CD4-positive, alpha-beta T cell (primary cell): ENCODE measurements at places on chromosomes 2 and 18.

DNA sequence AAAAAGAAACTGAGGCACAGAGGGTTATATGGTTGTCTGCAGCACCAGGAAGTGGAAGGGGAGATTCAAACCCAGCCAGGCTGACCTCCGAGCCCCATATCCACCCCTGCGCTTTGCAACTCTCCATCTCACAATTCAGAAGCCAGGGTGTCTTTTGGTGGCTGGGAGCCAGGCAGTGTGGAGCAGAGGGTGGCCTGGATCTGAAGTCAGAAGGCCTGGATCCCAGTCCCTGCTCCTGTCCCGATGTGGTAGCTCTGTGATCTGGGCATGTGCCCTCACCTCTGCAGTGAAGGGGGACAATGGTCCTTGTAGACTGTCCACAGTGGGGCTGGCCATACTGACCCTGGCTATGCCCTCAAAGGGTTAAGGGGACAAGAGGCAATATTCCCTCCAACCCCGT, 57.0 kb downstream of the CIB4 start:
- no peak for DNase-seq
- no peaks in the 10 kb centered on the region for H3K36me3 ChIP-seq
- no peak overlapping the region for H3K4me3 ChIP-seq
- H3K27ac ChIP-seq, result no peak overlapping the region
- no peaks in the 10 kb centered on the region for H3K4me1 ChIP-seq

DNA sequence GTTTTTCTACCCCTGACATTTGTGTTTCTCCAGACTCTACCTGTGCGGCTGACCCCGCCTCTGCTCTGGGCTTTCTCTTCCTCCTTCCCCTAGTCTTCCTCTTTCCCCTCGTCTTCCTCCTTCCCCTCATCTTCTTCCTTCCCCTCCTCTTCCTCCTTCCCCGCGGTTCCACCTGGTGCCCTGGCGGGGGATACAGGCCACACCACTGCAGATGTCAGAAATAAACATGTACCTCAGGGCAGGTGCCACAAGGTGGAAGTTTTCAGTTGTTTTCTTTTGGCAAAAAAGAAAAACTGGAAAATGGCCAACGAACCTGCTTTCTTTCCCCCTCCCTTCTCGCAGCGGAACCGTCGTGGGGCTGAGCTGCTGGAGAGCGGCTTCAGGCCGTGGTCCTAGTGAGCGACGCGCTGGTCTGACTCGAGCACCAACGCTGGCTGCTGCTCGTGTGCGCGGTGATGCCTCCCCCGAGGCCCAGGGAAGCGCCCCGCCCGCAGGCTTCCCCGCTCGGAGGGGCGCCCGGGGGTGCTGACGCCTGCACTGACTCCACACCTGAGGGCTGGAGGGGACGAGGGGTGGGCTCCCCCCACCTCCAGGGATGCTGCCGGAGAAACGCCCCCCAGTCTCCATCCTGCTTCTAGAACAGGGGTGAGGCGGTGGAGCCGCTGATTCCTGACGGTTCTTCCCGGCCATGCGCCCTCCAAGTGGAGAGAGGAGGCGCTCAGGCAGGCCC, 83.7 kb upstream of the ZNF516 start:
- H3K27ac ChIP-seq, result no peak overlapping the region
- no peaks in the 10 kb centered on the region for H3K36me3 ChIP-seq
- H3K4me3 ChIP-seq, result no peak overlapping the region
- DNase-seq, result no peak
- H3K4me1 ChIP-seq, result no peaks in the 10 kb centered on the region
- H3K27me3 ChIP-seq, result no peaks in the 10 kb centered on the region

- H3K27me3 ChIP-seq, result no peaks in the 10 kb centered on the region
- H3K4me3 ChIP-seq, result no peak overlapping the region
- no peaks in the 10 kb centered on the region for H3K36me3 ChIP-seq
- no peak for DNase-seq
These were observed 67.2 kb upstream of the FAM136A start for GRCh38 chr2:70369082-70369481.

DNA sequence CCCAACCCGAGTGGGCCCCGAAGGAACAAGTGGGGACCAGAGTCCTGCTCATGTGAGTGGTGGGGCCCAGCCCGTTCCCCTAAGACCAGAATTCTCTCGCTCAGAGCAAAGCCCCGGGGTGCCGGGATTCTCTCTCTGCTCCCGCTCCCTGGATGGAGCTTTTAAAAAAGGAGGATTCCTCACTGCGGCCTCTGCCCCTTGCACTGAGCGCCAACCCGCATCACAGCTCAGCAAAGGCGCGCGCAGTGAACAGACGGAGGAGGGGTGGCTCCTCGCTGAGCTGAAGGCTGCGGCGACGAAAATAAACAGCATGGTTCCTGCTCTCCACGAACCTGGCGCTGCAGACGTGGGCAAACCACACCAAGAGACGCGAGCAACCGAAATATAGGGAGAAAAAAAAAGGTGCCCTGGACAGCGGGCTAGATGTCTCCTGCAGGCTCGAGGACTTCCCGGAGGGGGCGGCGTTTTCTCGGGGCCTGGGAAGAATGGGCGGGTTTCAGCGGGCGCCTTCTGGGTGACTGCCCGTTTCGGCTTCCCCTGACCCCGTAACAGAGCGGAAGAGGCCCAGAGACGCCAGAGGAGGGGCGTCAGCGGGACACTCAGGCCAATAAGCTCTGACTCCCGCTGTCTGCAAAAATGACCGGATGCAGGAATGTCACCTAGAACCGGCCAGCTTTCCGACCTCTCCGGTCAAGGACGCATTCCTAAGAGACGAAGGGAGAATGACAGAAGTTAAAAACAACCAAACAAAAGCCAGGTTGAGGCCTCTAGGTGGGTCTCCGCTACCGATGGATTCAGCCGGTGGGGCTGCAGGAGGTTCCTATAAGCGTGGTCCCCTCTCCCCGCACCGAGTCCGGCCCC, 819 bp upstream of the KLF11 start:
- peak overlapping the region; percentile 41 for H3K27ac ChIP-seq
- H3K4me3 ChIP-seq, result peak overlapping the region; percentile 62
- peak; percentile 18 for DNase-seq
- H3K4me1 ChIP-seq, result peaks cover 26% of the 10 kb centered on the region
- no peaks in the 10 kb centered on the region for H3K36me3 ChIP-seq

GRCh38 chr2:127531221-127531648, 4.2 kb upstream of the MYO7B start:
- H3K27me3 ChIP-seq, result no peaks in the 10 kb centered on the region
- no peak overlapping the region for H3K4me3 ChIP-seq
- H3K36me3 ChIP-seq, result no peaks in the 10 kb centered on the region
- no peak for DNase-seq
- H3K4me1 ChIP-seq, result peaks cover 11% of the 10 kb centered on the region

- peak; percentile 46 for DNase-seq
- peak overlapping the region; percentile 78 for H3K27ac ChIP-seq
- no peaks in the 10 kb centered on the region for H3K27me3 ChIP-seq
- H3K36me3 ChIP-seq, result peaks cover 2% of the 10 kb centered on the region
- H3K4me1 ChIP-seq, result peaks cover 53% of the 10 kb centered on the region
- H3K4me3 ChIP-seq, result peak overlapping the region; percentile 79
These were observed 617 bp downstream of the FOSL2 start for GRCh38 chr2:28393114-28393836.
